ENCODE measurements at places on chromosomes 6 and 20.

GRCh38 chr6:30800871-30801270 is 56.5 kb upstream of the IER3 start:
- no peak for DNase-seq

- DNase-seq = no peak
These were observed 14.6 kb upstream of the TXLNB start for GRCh38 chr6:139306291-139306981.

DNA sequence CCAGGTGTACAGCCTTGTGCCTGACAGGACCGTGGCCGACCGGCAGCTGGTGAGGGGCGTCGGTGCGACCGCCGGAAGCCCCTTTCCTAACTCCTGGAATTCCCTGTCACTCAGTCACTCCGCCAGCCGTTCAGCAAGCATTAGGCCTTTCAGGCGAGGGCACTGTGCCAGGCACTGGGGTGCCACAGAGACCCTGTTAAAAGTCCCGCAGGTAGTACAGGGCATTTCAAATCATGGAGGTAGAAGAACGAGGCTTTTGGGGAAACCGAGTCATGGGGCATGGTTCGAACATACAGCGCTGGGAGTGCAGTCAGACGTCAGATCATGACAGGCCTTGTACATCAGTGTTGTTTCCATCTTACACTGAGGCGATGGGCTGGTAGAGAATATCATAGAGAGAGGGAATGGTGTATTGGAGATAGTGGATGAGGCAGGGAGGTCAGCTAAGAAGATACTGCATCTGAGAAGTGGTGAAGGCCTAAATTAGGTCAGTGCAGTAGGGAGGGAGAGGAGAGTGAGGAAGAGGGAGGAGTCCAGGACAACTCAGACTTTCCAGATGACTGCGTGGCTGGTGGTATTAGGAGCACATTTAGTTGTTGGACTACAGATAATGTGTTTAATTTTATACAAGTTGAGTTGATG is 892 bp upstream of the DXO start:
- DNase-seq = no peak

- no peak for DNase-seq
These were observed 8.0 kb upstream of the RIPOR2 start for GRCh38 chr6:24943774-24944173.

- no peak for DNase-seq
These were observed 138.9 kb downstream of the TENT5A start for GRCh38 chr6:81613606-81614005.

- DNase-seq = no peak
These were observed 21.1 kb downstream of the SPTLC3 start for GRCh38 chr20:13029687-13030375.

DNA sequence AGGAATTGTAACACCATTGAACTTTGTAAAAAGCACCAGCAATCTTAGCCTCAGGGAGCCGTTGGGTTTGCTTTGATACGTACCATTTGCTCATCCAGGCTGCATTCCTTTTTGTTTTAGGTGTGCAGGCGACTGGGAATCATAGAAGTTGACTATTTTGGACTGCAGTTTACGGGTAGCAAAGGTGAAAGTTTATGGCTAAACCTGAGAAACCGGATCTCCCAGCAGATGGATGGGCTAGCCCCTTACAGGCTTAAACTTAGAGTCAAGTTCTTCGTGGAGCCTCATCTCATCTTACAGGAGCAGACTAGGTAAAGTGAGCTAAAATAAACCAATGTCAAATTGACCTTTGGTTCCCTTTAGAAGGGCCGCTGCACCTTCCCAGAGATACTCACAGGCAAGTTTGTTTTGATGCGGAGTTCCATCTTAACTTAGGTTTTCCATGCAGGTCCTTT is 1.6 kb downstream of the MYLIP start:
- DNase-seq = no peak

- no peak for DNase-seq
These were observed 4.7 kb upstream of the LY86 start for GRCh38 chr6:6583836-6584235.

- DNase-seq = no peak
These were observed 7.3 kb downstream of the TFAP2D start for GRCh38 chr6:50720623-50721022.

DNA sequence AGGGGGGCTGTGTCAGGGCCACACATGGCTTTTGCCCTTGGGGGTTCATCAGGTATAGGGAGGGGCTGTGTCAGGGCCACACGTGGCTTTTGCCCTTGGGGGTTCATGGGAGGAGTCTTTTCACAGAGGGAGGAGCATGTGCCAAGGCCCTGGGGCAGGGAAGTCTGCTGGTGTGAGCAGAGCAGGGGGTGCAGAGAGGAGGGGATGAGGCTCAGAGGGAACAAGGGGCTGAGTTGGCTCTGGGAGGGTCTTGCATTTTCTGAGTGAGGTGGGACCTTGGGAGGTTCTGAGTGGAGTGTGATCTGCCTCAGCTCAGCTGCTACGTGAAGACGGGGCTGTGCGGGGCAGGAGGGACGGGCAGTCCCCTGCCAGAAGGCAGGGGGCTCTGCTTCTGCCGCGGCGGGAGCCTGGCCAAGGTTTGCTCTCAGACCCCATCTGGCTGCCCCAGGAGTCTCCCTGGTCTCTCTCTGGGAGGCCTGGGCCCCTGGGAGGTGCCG is 6.0 kb upstream of the SOX18 start:
- no peak for DNase-seq

GRCh38 chr20:23363257-23363649 is 1.3 kb downstream of the GZF1 start:
- no peak for DNase-seq

- no peak for DNase-seq
These were observed 30.8 kb upstream of the CEP162 start for GRCh38 chr6:84258268-84258667.

DNA sequence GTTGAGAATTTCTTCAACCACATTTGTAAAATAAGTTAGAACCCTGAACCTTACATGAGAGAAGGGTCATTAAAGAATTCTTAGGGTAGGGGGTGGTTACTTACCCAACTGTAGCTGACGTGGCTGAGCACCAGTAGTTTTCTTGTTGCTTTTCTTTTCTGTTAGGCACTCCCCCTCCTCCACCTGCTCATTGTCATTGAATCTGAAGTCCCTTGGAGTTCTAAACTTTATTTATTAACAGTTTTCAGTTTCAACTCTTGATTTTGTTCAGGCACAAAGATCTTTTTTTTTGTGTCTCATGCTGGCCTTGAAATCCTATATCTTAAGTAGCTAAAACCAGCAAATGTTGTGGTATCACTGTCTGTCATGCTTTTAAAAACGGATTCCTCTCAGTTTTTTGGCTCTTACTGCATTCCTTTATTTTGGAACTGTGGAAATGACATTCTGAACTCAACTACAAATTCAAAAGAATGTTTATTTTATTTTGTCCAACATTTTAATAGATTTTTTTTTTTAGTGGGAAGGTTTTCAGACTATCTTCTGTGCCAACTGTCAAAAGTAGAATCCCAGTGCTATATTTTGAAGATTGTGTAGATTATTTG is 465.2 kb downstream of the PHF3 start:
- no peak for DNase-seq

- no peak for DNase-seq
These were observed 14.5 kb upstream of the B4GALT5 start for GRCh38 chr20:49727894-49728885.

DNA sequence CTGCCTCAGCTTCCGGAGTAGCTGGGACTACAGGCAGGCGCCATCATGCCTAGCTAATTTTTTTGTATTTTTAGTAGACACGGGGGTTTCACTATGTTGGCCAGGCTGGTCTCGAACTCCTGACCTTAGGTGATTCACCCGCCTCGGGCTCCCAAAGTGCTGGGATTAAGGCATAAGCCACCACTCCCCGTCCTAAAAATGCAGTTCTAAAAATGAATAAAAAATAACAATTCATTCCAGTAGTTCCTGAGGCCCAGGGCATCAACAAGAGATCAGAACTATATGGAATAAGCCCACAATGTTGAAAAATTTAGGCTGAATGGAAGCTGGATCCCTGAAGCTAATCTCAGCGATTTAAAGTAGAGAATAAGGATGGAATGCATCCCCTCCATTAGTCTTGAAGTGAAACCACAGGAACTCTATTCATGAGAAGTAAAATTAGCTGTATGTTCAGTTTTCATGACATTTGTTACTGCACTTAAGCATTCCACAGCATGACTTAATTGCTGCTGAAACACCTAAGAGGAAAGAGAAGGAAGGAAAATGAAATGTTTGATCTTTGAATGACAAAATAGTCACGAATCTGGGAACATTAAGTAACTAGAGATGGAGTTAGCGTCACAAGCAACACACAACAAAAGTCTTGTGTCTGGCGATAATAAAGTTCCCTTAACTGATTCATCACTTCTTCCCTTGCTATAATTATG is 80.4 kb upstream of the RIPOR2 start:
- DNase-seq = no peak

DNA sequence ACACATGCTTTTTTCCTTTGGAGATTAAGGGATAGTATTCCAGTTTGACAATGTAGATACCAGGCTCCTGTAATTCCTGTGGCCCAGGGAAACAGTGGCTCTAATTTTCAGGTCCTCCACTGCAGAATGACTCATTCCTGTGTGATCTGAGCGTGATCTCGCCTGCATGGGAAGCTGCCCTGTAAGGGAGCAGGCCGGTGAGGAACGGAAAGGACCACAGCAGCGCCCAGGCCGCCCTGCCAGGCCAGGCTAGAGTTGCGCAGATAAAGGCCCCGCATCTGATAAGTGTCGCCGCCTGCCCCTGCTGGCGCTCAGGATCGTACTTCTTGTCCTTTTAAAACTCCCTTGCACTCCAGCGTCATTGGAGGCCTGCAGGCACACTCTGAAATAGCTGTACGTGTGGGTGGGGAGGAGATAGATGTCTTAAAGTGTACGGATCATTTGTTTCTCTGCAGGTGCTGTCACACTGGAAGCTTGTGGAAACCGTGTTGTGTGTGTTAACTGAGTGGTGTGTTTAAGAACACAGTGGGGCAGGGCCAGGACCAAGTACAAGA is 60.7 kb downstream of the SYNJ2 start:
- no peak for DNase-seq

GRCh38 chr6:56628105-56628504 is 14.6 kb downstream of the DST start:
- no peak for DNase-seq

GRCh38 chr6:42128460-42129359 is 13.7 kb downstream of the C6orf132 start:
- DNase-seq = no peak

DNA sequence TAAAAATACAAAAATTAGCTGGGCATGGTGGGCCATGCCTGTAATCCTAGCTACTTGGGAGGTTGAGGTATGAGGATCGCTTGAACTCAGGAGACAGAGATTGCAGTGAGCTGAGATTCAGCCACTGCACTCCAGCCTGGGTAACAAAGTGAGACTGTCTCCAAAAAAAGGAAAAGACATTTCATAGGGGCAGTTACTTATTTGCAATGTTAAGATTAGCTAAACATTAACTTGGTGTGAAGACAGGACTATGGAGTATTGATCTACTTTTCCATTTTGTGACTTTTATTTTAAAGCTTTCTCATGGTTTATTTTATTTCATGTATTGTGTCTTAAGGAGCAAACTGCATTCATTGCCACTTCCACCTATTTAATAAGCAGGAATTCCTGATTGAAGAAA is 153.0 kb downstream of the UTRN start:
- DNase-seq = no peak

- DNase-seq = no peak
These were observed 131.5 kb upstream of the F13A1 start for GRCh38 chr6:6452002-6452401.

- no peak for DNase-seq
These were observed 1118.5 kb upstream of the EYS start for GRCh38 chr6:66825539-66825938.

- DNase-seq = no peak
These were observed 626 bp upstream of the CDK5RAP1 start for GRCh38 chr20:33401921-33402369.

- DNase-seq = no peak
These were observed 28.1 kb downstream of the SLC52A3 start for GRCh38 chr20:740162-740561.

- DNase-seq = no peak
These were observed at the start of gene MDFI for GRCh38 chr6:41638002-41638934. Gene MDFI (plus strand): TSS chr6:41638468. CDS start chr6:41638750, 282 bp downstream.

DNA sequence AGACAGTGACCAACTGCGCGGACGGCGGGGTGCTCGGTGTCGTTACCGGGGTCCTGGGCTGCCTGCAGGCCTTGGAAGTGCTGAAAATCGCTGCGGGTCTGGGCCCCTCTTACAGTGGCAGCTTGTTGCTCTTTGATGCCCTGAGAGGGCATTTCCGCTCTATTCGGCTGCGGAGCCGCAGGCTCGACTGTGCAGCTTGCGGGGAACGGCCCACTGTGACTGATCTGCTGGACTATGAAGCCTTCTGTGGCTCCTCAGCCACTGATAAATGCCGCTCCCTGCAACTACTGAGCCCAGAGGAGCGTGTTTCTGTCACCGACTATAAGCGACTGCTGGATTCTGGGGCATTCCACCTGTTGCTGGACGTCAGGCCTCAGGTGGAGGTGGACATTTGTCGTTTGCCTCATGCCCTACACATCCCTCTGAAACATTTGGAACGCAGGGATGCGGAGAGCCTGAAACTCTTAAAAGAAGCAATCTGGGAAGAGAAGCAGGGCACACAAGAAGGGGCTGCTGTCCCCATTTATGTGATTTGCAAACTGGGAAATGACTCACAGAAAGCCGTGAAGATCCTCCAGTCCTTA is 1.0 kb downstream of the MOCS3 start:
- no peak for DNase-seq

All from activated T-cell treated with anti-CD3 and anti-CD28 coated beads for 1 hour (primary cell).